ENCODE measurements at places on chromosomes 1 and 21.

DNA sequence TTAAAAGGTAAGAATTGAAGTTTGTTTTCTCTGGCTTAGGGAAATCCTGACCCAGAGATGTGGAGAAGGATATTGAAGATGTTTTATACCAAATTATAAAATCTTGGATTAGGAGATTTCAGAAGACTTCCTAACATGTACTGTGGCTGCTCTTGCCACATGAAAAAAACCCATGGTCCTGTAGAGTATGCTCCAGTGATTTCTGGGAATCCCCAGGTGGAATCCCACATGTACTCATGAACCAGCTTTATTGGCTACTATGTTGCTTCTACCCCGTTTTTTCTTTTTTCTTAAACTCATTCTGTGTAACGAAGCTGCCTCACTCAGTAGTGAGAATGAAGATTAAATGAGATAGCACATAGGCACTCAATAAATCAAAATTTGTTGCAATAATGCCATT lies 132.7 kb upstream of the SGIP1 start:
- no peak for DNase-seq

DNA sequence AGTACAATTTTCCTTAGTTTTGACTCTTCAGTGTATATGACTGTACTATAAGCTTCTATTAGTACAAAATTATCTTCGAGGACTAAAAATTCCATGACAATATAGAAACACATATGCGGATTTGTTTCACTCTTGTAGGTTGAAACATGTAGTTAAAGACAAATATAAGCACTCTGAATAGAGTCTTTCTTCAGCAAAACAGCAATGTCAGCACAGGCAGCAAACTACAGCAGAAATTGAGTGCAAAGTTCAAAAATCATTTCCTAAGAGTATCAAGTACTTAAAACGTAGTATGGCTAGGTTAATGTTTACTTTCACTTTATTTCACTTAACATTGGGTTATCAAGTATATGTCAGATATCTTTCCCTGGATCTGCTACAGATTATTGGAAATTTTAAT lies 106.7 kb downstream of the FAF1 start:
- no peak for DNase-seq

DNA sequence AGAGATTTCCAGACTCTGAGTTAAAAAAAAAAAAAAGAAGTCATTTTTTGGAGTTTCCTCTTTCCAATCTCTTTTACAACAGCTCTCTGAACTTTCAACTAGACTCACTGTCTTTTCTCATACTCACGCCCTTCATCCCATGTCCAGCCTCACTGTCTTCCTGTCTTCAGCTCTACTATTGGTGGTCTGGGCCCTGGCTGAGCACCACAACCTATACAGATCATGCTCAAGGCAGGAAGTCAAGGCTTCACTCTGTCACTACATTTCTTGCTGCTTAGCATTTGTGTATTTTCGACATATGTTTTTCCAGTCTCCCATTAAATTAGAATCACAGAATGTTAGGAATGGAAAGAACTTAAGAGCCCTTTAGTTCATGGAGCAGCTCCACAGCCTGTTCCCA lies 106.4 kb upstream of the PPP2R5A start:
- no peak for DNase-seq

- no peak for DNase-seq
These were observed 906 bp upstream of the ADARB1 start for GRCh38 chr21:45073301-45074047.

- DNase-seq = no peak
These were observed 52.1 kb downstream of the ELK4 start for GRCh38 chr1:205579711-205580110.

- no peak for DNase-seq
These were observed 957.9 kb upstream of the ADGRL2 start for GRCh38 chr1:80842796-80843195.

GRCh38 chr1:162755306-162755705 lies 35.2 kb upstream of the HSD17B7 start:
- no peak for DNase-seq

DNA sequence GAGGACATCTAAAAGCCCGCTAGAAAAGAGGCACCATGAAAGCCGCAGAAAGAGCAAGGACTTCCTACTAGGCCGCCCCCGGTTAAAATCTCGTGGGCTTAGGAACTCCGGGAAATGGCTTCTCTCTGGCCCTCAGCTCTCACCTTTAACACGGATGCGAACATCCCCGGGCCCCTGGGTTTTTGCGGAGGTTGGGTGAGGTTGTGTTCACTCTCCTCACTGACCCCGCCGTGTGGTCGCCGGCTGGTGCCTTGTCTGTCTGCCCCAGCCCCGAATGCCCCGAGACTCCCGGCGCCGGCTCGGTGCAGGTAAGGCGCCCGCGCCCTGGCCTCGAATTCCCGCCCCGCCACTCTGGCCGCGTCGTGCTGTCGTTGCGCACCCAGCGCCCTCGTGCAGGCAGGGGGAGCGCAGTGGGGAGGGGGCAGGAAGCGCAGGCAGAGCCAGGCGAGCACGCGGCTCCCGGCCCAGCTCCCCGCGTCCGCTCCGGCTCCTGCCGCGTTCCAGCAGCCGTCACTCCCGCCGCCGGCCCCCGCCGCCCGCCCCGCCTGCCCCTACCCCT lies at the start of gene SHISAL2A:
Gene SHISAL2A (plus strand): TSS at position 437 of the 559 bp plus-strand sequence. CDS start 326 bp downstream, outside the sequence.
- DNase-seq = peak; percentile 59

- DNase-seq = no peak
These were observed 176.3 kb upstream of the VAMP3 start for GRCh38 chr1:7594714-7595295.
